ENCODE measurements at places on chromosomes 1 and 21. TPM values are rescaled to one million over a fixed set of nuclear protein-coding genes. Genes with fewer than 3 reads are reported as not detected.

DNA sequence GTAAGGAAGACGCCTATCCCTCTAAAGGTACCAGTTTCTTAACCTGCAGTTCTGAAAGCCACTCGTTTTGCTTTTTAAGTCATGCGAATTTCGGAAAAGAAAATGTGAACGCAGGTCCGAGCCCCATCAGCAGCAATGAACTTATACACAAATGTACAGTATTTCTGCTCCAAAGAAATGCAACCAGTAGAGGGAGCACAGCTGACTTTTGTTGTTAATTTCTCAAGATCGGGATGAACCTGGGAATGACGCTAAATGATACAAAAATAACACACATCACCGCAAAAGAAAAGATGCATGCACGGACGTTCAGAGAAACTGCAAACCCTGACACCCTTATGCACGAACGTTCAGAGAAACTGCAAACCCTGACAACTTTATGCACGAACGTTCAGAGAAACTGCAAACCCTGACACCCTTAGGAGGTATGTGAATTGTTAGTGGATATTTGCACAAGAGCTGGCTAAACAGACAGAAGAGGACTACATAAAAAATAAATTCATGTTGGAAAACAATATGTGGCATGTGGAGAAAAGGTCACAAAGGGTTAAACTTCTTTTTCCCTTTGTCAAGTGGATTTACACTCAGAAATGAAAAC lies 3.5 kb upstream of the TIAM1 start:
- no peak for DNase-seq

BLACAT1 gene
- 0.11 TPM for total RNA-seq

DNA sequence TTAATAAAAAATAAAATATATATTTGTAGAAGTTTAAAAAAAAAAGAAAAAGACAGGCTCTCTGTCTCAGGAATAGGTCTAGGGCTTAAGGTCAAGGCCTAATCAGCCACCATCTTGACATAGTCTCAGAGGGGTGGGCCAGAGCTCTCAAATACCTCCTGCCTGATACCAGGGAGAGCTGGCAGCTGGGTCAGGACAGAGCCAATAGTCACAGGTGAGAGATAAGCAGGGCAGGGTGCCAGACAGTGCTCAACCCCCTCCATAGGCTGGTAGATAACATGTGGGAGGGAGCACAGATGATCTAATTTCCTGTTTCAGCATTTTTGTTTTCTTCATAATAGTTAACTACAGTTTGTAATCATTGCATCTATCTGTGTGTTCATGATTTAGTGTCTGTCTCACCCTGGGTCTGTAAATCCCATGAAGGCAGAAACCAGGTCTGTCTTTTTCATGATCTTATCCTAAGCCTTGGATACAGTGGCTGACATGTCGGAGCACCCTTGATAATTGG lies 152.0 kb upstream of the GRIK3 start:
- no peak for DNase-seq

DNA sequence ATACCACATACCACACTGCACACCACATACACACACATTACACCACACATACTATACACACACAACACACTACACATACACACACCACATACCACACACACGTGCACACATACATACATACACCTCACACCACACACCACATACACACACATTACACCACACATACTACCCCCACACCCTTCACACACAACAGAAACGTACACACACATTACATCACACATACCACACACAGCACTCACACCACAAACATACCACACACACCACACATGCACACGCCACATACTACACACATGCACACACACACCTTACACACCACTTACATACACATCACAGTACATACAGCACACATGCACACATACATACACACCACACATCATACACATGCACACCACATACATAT lies 28.5 kb downstream of the RAB7B start:
- no peak for DNase-seq

GRCh38 chr21:26115899-26116298 lies 54.7 kb downstream of the APP start:
- DNase-seq: no peak

DNA sequence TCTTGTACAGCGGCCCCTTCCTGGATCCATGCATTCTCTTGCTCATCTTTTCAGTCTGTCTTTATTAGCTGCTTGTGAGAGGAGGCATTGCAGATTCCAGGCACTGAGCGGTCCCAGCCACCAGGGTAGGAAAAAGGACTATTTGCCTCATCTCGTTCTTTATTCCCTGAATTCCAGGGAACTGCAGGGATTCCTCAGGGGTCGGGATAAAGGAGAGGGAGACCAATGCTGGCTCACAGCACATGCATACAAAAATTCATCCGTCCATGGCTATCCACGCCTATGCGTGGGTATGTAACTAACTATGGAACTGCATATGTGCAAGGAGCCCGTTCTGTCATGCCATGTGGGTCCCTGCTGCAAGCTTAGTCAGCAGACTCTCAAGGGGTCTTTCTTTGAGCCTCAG lies 879 bp upstream of the PLPPR5 start:
- DNase-seq: no peak

CRYBG2 gene
- 0.16 TPM for total RNA-seq

LAMB3 gene
- 0.55 TPM for total RNA-seq

TIAM1 gene
- 133 TPM for total RNA-seq

DNA sequence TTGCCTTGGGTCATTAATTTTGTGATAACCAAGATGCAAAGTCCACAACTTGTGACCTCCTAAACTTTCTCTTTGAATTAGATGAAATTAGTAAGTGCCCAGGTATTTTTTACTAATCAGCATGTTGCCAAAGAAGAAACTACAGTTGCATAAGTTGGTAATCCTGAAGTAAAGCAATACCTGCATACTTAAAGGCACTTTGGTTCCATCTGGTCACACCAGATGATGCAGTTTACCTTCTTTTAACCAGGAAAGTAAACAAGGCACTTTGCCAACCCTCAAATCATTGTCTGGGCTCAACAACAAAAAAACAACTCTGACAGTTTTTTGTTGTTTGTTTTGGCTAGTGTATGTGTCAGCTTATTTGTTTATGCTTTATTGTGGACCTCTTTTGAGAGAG lies 55.5 kb upstream of the DYNLT5 start:
- DNase-seq: no peak

LINGO4 gene
- 0.08 TPM for total RNA-seq

- no peak for DNase-seq
Observed at GRCh38 chr1:228794173-228794572, 58.9 kb downstream of the RHOU start.

KCNE2 gene
- total RNA-seq: not detected

GRCh38 chr1:237270353-237270752 lies 228.4 kb downstream of the RYR2 start:
- DNase-seq: no peak

- DNase-seq: no peak
Observed at GRCh38 chr21:36698981-36699545, at the start of gene SIM2. Gene SIM2, plus strand, starts transcription at chr21:36699115. Its CDS starts 632 bp downstream, at chr21:36699747.

GRCh38 chr1:3078430-3078861 lies 9.4 kb downstream of the PRDM16 start:
- DNase-seq: no peak

MKNK1 gene
- total RNA-seq: 21.1 TPM

DNA sequence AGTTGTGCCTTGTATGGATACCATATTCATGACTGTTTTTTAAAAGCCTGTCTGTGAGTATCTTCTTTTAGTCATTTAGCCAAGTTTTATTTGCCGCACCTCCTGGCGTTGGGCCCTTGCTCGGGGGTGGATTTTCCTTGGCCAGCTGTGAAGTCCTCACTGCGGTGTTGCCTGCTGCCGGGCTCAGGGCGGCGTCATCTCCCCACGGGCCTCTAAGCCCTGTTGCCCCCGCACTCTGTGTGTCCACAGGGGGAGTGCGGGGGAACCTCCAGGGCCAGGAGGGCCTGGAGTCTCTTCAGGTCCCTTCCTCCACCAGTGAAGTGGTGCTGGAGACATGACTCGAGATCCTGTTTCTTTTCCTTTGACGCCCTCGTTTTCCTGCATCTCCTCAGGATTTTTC lies 65.8 kb upstream of the DIP2A start:
- no peak for DNase-seq

NES gene
- 0.05 TPM for total RNA-seq

GRCh38 chr1:201264554-201264953 lies 18.8 kb upstream of the PKP1 start:
- no peak for DNase-seq

FAM163A gene
- not detected for total RNA-seq

DNA sequence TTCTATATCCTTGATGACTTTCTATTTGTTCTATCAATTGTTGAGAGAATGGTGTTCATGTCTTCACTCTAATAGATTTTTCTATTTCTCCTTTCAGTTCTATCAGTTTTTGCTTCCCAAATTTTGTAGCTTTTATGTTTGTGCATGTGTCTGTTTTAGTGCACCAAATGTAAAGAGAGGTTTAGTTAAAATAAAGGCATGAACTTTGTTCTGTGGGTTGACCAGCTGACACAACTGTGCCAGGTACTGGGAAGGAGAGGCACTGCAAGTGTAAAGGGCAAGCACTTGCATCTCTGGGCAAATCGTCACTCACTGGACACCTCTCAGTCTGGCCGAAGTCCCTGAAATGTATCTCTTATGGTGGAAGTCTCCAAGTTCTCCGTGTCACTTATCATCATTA lies 38.6 kb upstream of the ABCD3 start:
- no peak for DNase-seq

DNA sequence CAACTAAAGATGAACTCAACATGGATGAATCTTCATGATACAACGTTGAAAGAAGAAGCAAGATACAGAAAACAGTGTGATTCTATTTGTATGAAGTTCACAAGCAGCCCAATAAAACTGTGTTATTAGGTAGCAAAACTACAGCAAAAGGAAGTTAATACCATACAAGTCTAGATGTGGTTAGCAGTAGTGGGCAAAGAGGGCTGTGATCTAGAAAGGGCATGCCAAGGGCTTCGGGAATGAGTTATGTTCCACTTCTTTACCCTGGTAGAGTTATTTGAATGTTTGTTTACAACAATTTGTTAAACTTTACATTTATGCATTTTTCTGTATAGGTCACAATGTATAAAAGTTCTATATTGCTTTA lies 9.2 kb downstream of the TNFRSF9 start:
- no peak for DNase-seq

- no peak for DNase-seq
Observed at GRCh38 chr1:224203243-224204016, 20.4 kb downstream of the DEGS1 start.

DNA sequence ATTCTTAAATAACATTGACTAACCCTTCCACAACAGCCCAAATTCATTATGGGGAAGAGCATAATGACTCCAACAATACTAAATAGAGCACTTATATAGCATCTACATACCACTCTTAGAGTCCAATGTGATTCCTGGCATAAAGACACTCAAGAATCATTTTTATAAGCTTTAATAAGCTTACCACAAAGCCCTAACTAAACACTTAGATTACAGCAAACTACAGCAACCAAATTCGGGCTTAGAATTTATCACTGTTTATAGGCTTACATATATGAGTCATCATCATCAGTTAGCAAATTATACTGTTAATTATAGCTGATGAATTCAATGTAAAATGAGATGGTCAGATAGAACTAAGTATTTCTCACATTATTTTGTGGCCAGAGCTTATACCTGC lies 7.3 kb downstream of the SCYL3 start:
- no peak for DNase-seq

C1orf115 gene
- 0.18 TPM for total RNA-seq

DNA sequence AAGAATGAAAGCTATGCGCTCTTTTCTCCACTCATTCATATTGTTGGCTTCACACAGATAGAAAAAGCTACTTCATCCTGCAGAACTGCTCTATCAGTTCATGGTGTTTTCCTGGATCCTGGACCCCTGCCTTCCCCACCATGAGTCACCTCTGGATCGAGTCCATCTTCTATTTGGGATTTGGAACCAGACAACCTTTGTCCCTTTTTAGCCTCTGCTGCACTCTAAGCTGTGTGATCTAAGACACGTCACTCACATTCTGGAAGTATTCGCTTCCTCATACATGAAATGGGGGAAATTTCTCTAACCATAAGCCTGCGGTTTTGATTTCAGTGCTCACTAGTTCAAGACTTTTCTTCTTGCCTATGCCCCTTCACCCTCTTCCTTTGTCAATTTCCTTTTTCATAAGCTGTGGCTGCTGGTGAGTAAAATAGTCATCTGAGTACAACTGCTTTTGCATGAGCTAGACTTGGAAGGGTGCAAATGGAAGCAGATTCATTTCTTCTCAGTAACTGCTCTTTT lies 14.1 kb upstream of the DEGS1 start:
- no peak for DNase-seq
